ENCODE measurements at places on chromosomes 6 and 20.

GRCh38 chr6:161104966-161105365, 113.4 kb downstream of the MAP3K4 start:
- no peak for DNase-seq

GRCh38 chr6:139852488-139853140, 478.2 kb upstream of the CITED2 start:
- no peak for DNase-seq

GRCh38 chr20:881051-881782, 34.9 kb downstream of the ANGPT4 start:
- DNase-seq, result no peak

- no peak for DNase-seq
Measured at GRCh38 chr6:44727651-44728630, 340.4 kb downstream of the CDC5L start.

DNA sequence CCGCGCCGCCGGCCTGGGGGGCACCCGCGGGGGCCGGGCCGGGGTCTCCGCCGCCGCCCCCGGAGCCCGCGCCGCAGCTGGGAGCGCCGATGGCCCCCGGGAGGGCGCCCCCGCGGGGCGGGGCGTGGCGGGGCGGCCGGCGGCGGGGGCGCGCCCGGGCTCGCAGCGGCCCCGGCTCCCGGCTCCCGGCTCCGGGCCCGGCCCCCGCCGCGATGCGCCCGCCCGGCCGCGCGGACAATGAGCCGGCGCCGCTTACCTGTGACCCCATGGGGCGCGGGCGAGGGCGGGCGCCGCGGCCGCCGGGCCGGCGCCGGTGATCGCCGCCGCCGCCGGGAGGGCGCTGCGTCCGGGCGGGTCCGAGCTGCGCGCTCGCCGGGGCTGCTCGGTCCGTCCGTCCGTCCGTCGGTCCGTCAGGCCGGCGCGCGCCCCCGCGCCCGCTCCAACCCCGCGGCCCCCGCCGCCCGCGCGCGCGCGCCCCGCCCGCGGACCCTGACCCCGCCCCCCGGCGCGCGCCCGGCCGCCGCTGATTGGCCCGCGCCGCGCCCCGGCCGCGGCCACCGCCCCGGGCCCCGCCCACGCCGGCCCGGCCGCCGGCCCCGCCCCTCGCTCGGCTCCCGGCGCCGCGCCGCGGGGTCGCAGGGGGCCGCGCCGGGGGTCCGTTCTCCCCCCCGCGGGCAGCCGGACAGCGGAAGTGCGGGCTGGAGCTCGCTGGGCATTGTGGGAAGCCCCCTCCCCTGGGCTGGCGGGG, at the start of gene ZBTB46:
Gene ZBTB46 (minus strand): TSS at position 424 of the 748 bp plus-strand sequence. CDS start 40,507 bp downstream, outside the sequence.
- peak; percentile 55 for DNase-seq

- no peak for DNase-seq
Measured at GRCh38 chr20:35527122-35527769, 2.2 kb downstream of the C20orf173 start.

GRCh38 chr20:10404023-10404628, 29.9 kb downstream of the MKKS start:
- DNase-seq, result no peak

- no peak for DNase-seq
Measured at GRCh38 chr6:144741659-144742058, 456.5 kb downstream of the UTRN start.

DNA sequence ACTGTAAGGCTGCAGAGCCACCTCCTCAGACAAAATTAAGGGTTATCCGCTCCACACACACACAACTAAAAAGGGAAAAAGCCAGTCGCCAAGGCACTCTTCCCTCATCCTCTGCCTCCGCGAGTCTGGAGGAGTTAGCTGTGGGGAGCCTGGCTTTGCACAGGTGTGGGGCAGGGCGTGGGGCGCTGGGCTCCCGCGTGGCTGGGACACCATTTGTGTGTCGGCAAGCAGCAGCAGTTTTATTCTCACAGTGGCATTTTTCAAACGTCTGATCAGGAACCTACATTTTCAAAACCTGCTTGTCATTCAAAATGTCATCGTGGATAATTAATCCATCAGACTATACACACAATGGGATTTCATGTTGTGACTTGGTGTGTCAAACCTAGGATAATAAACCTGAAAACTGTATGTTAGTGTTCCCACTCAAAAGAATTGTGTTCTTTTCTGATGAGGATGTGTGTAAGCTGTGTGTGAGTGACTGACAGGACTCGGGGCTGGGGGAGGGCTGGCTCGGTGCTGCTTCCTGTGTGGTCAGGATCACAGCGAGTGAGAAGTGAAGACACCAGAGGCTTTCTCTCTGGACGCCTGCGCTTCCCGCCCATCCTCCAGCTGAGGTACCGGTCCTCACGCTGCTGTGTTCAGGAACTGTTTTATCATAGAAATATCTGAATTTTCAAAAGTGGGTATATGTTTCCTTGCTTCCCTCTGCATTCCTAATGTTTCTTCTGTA, 83.1 kb downstream of the IRF4 start:
- DNase-seq, result no peak

GRCh38 chr6:151379933-151380847, 11.2 kb downstream of the ZBTB2 start:
- DNase-seq, result peak; percentile 13

DNA sequence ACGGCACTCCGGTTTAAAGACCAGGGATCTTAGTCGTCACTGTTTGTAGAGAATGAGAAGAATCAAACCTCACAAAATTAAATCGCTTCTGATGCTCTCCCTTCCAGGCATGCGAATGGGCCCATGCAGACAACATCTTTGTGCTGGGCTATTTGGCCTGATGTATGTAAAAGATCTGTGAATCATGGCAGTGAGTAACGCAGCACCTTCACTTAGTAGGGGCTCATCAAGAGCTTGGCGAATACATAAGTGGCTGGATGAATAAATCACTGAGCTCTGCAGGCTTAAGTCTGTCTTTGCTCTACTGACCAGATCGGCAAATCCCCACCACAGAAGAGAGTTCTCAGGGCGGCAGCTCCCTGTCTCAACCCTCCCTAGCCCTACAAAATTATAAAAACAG, 44.8 kb upstream of the AFDN start:
- no peak for DNase-seq

DNA sequence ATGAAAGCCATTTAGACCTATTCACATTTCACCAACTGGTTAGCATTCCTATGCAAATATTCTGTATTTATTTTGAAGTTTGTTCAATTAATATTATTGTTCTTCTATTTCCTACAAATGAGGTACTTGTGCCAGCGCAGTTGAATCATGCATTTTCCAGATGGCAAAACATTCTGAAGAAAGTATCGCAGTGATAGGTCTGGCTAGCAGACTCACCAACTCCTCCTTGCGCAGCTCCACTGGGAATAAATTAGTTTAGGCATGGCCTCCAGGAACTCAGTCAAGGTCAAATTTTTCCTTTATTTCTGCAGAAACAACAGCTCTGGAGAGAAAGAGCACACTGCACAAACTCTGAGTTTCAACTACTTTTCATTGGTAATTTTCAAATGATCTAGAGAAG, 437.7 kb downstream of the COL12A1 start:
- DNase-seq, result no peak

GRCh38 chr20:52410182-52410647, 218.6 kb upstream of the ZFP64 start:
- no peak for DNase-seq

GRCh38 chr6:100138346-100139022, 144.5 kb upstream of the MCHR2 start:
- no peak for DNase-seq

GRCh38 chr6:132207991-132208390, 193.3 kb downstream of the MOXD1 start:
- no peak for DNase-seq

DNA sequence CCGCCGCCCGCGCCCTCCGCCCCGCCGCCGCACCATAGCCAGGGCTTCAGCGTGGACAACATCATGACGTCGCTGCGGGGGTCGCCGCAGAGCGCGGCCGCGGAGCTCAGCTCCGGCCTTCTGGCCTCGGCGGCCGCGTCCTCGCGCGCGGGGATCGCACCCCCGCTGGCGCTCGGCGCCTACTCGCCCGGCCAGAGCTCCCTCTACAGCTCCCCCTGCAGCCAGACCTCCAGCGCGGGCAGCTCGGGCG, 1.5 kb downstream of the FOXC1 start:
- DNase-seq, result no peak

DNA sequence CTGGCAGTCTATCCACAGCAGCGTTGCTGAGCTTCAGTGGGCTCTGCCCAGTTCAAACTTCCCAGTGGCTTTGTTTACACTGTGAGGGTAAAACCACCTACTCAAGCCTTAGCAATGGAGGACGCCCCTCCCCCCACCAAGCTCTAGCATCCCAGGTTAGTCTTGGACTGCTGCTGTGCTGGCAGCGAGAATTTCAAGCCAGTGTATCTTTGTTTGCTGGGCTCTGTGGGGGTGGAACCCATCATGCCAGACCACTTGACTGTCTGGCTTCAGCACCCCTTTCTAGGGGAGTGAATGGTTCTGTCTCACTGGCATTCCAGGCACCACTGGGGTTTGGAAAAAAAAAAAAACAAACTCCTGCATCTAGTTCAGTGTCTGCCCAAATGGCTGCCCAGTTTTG, 249.7 kb upstream of the SYNCRIP start:
- DNase-seq, result no peak

DNA sequence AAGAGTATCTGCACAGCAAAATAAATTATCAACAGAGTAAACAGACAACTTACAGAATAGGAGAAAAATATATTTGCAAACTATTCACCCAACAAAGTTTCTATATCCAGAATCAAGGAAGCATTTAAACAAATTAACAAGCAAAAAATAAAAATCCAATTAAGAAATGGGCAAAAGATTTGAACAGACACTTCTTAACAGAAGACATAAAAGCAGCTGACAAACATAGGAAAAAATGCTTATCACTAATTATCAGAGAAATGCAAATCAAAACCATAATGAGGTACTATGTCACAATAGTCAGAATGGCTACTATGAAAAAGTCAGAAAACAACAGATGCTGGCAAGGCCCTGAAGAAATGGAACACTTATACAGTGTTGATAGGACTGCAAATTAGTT, 434.2 kb upstream of the ADGRB3 start:
- DNase-seq, result no peak

DNA sequence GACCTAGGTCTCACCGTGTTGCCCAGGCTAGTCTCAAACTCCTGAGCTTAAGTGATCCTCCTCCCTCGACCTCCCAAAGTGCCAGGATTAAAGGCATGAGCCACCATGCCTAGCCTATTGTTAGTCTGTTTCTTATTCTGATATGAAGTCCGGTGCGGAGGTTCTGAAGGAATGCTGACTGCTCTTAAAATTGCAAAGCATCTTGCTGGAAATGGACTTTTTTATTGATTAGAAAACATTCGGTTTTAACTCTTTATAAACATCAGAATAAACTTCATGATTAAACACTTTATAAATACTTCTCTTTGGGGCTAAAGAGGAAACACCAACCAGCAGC, 3.2 kb downstream of the TNFAIP3 start:
- DNase-seq, result no peak

DNA sequence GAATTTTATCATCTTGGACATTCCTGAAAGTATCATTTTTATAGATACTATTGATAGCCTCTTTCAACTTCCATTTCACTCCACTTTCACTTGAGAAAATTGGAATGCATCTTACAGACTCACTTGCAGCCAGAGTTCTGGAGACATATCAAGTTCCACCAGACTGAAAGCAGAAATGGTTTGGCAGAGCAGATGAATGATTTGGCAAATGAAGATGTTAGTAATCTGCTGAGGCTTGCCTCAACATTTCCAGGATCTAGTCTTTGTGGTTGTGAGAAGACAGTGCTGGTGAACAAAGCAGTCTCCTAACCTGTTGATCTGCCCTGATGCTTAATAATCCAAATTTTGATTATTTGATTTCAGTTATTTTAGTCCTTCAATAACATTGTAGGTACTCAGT, 202.6 kb downstream of the TRDN start:
- DNase-seq, result no peak

DNA sequence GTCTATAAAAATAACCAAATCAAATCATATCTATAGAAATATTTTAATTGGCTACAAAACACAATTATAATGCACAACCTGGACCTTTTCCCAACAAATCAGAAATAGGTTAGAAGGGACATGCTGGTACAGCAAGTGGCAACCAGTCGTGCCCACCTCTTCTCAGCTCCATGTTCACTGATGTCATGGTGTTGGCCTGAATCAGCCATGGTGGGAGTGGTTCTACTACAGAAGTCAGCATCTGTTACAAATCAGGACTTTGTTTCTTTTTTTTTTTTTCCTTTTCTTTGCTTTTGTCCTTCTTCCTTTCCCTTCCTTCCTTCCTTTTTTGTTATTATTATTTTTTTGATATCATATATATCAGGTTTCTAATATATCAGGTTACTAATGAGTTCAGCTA, 91.2 kb downstream of the RALGAPA2 start:
- DNase-seq, result no peak

DNA sequence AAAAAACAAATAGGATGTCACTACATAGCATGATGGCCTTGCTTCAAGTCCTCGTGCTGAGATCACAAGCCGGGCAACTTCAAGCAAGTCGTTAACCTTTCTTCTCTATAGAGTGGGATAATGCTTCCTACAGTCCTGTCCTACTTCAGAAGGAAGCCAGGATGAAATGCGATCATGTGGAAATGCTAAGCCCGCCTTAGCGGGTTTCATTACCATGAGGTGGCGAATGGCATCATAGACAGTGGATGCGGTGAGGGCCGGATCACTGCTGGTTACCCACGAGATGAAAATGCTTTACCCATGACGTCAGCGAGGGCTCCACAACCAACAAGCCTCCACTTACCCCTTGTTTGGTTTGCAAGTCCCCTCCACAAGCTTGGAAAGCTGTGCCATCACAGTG, 206.4 kb downstream of the TBXT start:
- DNase-seq, result no peak

DNA sequence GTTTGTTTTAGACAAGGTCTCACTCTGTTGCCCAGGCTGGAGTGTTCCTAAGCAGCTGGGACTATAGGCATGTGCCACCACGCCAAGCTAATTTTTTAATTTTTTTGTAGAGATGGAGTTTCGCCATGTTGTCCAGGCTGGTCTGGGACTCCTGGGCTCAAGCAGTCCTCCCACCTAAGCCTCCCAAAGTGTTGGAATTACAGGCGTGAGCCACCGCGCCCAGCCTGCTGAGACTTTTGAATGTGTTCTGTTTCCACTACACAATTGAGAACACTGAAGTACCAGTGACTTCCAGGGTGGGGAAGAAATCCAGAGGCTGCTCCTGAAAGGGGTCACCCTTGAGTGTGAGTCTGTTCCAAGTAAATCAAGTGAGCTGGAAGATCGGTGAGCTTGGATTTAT, 81.3 kb upstream of the ARMC2 start:
- DNase-seq, result no peak

DNA sequence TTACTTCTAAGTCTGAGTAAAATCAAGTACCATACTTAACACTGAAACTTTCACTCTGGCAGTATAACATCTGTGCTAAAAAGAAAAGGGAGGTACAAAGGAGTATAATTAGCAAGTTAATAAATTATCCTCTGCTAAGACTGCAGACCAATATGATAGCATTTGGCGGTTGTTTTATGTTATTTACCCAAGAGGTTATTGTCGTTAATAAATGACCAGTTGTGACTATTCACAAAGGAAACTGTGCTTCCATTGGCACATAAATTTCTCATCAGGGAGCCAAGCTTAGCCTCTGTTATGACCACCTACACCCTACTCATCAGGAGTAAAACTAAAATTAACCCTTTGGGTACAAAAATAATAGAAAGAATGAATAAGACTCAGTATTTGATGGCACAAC, 86.5 kb downstream of the CRYBG1 start:
- DNase-seq, result no peak

GRCh38 chr20:44209686-44210405, 725 bp downstream of the OSER1 start:
- no peak for DNase-seq

- DNase-seq, result no peak
Measured at GRCh38 chr6:111988926-111989325, 65.0 kb upstream of the CCN6 start.

- no peak for DNase-seq
Measured at GRCh38 chr20:60263725-60264709, 305.8 kb downstream of the CDH26 start.
